Activated naive CD4-positive, alpha-beta T cell (primary cell): ENCODE measurements at places on chromosomes 5 and 9.
A peak's percentile ranks its signal among the peaks of the same experiment; 100 is the strongest.

DNA sequence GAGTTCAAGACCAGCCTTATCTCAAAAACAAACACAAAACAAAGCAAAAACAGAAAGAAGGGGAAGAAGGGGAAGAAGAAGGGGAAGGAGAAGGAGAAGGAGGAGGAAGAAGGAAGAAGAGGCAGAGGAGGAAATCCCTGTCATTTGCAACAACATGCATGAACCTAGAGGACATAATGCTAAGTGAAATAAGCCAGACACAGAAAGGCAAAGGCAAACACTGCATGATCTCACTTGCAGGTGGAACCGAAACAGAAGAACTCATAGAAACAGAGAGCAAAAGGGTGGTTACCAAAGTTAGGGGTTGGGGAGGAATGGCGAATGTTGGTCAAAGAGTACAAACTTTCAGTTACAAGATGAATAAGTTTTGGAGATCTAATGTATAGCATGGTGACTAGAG lies 135.4 kb downstream of the UGCG start:
- no peak for DNase-seq

- DNase-seq, result no peak
These were observed 55.3 kb downstream of the ZNF366 start for GRCh38 chr5:72451741-72452505.

GRCh38 chr5:156328161-156328560 lies 1.2 kb downstream of the SGCD start:
- DNase-seq, result no peak

DNA sequence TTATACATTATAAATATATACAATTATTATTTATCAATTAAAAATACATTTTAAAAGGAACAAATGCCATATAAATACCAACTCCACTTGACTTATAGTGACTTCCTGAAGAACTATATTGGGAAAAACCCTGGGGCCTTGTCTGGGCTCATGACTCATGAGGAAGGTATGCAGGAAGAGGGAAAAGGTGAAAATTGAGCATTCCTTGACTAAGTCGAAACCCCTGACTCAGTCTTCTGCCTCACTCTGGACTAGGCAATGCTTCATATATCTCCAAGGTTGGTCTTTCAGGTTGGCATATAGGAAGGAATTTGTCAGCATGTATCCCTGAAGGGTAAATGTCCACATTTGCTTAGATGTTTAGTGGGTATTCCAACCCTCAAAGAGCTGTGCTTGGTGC lies 78.5 kb downstream of the SH3TC2 start:
- no peak for DNase-seq

- no peak for DNase-seq
These were observed at the start of gene SEMA6A for GRCh38 chr5:116574367-116575325. Gene SEMA6A, minus strand, starts transcription at chr5:116574823. Its CDS starts 69,879 bp downstream, at chr5:116504944.

DNA sequence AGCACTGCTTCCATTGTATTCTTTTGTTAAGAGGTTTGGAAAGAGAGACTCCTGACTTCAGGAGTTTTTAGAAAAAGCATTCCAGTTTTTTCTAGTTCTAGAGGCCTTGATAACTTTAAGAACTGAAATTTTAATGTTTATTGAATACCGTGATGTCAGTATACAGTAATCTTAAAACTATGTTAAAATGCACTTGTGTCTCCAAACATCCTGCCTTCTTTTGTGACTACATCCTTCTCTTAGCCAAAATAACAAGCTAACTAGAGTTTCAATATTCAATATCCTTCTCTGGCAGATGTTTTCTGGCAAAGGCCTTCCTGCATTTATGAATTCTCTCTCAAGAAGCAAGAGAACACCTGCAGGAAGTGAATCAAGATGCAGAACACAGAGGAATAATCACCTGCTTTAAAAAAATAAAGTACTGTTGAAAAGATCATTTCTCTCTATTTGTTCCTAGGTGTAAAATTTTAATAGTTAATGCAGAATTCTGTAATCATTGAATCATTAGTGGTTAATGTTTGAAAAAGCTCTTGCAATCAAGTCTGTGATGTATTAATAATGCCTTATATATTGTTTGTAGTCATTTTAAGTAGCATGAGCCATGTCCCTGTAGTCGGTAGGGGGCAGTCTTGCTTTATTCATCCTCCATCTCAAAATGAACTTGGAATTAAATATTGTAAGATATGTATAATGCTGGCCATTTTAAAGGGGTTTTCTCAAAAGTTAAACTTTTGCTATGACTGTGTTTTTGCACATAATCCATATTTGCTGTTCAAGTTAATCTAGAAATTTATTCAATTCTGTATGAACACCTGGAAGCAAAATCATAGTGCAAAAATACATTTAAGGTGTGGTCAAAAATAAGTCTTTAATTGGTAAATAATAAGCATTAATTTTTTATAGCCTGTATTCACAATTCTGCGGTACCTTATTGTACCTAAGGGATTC lies 43.1 kb downstream of the NDFIP1 start:
- peak; percentile 27 for DNase-seq

GRCh38 chr5:36389245-36389644 lies 87.5 kb upstream of the RANBP3L start:
- DNase-seq, result no peak

- no peak for DNase-seq
These were observed 5.2 kb downstream of the SH2D3C start for GRCh38 chr9:127773272-127773671.

DNA sequence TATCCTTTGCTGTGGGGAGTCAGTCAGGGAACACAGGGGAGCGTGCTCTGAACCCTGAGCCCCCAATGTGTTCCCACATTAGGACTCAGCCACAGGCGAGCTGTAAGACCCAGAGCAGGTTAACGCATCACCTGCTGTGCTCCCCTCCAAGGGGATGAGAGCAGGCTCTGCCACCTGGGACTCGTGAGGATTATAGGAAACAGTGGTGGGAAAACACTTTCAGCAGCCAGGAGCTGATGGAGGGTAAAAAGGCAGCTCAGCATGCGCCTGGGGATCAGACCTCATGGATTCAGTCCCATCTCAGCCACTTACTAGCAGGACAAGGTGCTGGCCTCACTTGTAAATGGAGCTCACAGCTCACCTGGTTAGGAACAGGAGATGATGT lies 9.2 kb downstream of the JADE2 start:
- no peak for DNase-seq

GRCh38 chr9:35923927-35924763 lies 14.9 kb downstream of the SPAAR start:
- no peak for DNase-seq

DNA sequence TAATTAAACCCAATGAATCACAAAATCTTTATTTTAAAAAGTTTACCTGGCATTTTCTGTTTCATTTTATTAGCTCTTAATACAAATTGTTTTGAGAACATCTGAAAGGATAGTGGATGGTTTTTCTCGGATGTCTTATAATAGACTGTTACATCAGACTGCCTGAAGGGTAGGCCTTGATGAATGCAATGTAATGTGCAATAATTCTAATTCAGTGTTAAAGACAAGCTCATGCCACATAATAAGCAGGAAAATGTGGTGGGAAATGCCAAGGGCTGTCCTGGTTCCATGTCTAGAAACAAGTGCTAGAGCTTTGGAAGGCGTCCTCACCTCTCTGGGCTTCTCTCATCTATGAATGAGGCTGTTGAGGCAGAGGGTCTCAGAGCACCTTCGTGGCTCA lies 148.1 kb downstream of the DEPDC1B start:
- DNase-seq, result no peak

- DNase-seq, result no peak
These were observed 22.7 kb upstream of the MACIR start for GRCh38 chr5:103235891-103236290.

GRCh38 chr5:53362521-53362941 lies 117.9 kb upstream of the FST start:
- DNase-seq, result no peak

DNA sequence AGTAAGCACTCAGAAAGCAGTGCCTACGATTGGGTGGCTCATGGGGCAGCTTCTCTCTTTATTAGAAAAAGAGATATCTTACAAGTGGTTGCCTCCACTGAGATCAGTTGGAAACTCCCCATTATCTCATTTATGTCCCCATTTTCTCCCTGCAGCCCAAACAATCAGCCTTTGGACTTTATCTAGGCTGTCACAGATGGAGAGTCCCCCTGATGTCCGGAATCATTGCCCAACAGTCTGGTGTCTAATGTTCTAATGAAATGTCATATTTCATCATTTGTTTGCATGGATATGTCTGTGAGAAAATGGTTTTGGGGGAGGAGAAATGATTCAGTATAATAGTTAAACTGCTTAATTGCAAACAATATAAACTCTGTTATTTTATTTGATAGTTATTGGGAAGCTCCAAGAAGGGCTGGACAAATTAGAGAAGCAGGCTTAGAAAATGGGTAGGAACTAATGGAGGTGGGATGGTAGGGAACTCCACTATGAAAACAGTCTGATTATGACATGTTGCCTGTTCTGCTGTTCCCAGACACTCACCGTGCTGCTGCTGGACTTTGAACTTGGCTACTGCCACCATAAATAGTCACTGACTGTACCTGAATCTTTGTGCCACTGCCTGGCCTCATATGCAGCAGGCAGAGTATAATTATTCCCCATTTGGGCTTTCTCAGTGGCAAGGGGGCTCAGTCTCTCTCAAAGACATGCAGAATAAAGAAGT lies 38.3 kb upstream of the SMAD5 start:
- no peak for DNase-seq

DNA sequence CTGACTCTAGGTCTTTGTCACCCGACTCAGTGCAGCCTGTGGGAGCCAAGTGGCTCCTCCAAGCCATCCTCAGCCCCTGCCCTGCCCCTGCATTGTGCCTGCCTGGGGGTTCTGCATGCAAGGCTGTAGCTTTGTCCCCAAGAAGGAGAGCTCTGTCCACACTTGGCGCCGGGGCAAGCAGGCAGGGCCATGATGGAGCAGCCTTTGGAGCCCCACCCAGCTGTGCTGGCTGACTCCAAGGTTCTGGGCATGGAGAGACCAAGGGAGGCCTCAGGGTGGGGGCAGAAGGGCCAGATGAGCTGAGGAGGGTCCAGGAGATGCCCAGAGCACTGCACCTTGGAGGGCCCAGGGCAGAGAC lies 226.2 kb downstream of the CACNA1B start:
- DNase-seq, result no peak

- no peak for DNase-seq
These were observed 33.3 kb downstream of the TLE1 start for GRCh38 chr9:81656004-81656403.

GRCh38 chr5:87015901-87016300 lies 251.8 kb upstream of the RASA1 start:
- DNase-seq, result no peak

DNA sequence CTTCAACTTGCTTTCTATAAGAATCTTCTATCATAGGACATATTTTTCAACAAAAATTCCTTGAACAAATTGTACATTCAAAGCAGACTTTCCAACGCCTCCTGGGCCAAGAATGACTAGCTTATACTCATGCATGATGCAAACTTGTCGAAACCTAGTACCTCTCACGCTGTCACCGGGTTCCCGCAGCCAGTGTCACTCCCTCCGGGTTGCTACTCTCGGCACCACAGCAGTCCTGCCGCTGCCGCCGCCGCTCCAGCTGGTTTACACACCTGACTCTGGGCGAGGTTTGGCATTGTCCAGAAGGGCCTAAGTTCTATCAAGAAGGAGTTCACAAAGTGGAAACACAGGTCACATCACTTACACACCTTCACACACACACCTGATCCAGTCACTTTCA lies 244.4 kb downstream of the ADAMTSL1 start:
- no peak for DNase-seq

DNA sequence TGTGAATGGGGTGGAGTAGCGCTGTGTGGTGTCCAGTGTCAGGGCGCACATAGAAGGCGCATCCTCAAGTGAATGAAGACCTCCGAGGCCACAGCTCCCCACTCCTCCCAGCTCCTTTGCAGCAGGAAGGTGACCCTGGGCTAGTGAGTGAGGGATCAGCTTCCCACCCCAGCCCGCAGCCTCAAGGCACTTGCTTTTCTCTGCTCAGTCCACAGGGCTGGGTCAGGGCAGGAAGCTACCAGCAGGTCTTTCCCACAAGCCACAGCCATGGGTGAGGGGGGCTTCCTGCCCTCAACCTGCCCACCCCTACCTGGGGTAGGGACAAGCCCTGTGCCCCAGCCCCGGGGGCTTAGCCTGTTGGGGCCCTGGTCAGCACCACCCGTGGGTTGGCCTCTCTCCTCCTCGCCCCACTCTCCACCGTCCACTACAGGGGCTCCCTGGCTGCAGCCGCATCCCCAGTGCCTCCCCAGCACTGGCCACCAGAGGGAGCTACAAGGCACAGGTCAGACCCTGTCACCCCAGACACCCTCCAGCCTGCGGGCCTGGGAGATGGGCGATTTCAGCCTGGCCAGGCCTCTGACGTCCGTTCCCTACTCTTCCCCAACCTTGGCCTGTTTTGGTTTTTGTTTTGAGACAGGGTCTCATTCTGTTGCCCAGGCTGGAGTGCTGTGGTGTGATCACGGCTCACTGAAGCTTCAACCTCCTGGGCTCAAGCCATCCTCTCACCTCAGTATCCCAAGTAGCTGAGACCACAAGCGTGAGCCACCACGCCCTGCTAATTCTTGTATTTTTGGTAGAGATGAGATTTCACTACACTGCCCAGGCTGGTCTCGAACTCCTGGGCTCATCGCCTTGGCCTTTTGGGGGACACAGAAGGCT lies 1.3 kb upstream of the ABCA2 start:
- DNase-seq, result peak; percentile 42

DNA sequence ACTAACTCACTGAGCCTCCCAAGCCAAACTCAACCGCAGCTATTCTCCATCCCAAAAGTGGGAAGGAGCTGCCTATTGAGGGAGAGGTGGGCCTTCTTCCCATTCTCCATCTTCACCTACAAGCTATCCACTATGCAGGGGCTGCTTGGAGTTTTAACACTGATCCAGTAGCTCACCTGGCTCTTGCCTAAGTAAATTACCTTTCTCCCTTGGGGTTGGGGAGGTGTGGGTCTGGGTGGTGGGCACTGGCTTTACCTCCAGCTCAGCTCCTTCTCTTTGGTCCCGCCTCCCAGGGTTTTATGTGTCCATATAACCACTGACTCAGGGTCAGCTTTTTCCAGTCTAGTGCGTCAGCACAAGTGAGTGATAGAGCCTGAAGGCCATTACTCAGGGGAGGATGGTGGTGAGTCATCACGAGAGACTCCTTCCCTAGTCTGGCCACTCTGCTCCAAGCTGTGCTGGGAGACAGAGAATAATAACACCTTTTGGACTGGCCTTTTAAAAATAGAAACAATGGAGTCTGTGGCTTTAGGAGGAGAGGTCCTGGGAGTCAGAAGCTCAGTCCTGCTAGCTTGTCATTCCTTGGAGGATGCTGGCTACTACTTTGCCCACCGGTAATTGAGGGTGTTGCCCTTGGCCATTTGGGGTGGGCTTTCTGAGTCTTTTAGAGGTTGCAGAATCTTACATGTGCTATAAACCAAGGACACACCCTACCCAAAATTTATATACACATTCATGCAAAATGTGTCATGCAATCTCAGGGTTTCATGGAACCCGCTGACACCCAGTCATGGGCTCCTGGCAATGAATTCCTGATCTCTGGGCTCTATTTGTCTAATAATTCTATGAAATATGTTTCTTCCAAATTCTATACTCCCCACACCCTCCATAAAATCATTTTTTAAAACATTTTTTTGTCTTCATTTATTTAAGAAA lies 35.6 kb upstream of the ATP6V1G1 start:
- DNase-seq, result no peak

DNA sequence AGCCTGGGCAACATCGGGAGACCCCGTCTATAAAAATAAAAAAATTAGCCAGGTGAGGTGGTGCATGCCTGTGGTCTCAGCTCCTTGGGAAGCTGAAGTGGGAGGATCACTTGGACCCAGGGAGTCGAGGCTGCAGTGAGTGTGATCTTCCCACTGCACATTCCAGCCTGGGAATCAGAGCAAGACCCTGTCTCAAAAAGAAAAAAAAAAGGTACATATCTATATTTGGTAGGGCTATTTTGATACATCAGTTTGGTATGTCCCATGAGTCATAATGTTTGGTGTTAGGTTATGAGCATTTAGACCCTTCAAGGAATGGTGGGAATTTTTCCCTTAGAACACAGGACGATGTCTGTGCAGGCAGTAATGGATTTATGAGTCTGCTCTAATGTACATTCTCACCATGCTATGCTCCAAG lies 55.3 kb upstream of the POU4F3 start:
- DNase-seq, result no peak
